NK-92 treated with Interleukin-12 subunit alpha and Interleukin-12 subunit beta, amount 100 ng/mL, for 24 hours (cell line): ENCODE measurements at places on chromosomes 2 and 18.

DNA sequence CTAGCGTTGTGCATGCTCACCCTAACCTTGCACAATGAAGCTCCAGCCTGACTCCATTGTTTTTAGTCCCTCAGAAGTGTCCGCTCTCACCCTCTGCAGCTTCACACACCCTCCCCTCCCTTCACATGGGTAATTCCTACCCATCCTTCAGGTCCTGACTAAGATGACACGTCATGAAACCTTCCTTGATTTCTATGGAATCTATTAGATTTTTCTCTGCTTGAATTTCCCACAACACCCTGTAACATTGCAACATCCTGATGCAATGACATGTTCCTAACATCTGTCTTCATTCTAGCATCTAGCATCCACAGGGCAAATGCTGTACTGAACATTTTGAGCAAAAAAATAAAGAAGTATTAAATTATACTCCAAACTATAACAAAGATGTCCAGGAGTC lies 77.0 kb upstream of the PID1 start:
- DNase-seq, result no peak

GRCh38 chr2:112155331-112156151 lies 17.4 kb downstream of the FBLN7 start:
- no peak for DNase-seq

DNA sequence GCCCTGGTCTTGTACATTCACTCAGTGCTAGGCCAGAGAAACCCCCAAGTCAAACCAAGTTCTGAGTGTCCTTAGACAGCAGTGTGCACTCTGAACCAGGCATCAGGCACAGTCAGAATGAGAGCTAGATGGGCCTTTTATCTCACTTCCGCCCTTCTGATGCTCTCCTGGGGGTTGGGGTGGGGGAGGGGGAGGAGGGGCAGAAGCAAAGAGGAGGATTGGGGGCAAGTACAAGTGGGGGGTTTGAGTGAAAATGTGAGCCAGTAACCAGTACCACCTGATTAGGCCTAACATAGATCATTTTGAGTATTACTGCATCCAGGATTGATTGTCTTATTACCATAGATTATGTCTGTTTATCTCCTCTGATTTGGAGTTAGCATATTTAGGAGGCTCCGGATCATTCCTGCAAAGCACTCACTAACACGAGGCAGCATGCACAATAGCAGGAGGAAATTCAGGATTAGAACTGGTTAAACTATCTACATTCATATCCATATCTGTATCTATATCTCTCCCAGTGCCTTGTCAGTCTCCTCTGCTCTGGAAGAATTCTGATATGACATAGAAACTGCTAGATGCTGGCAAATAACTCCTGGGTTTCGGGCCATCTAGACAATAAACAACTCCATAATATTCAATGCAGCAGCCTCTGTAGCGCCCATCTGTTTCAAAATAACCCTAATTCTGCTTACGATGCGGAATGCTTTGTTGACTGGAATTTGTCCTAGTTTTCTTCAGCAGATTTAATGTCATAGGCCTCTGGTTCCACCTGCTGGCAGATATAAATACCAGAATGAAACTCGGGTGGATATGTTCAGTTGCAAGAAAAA lies 149.1 kb downstream of the RHBDD1 start:
- no peak for DNase-seq

GRCh38 chr2:239793836-239794235 lies 231.3 kb downstream of the NDUFA10 start:
- DNase-seq, result no peak

DNA sequence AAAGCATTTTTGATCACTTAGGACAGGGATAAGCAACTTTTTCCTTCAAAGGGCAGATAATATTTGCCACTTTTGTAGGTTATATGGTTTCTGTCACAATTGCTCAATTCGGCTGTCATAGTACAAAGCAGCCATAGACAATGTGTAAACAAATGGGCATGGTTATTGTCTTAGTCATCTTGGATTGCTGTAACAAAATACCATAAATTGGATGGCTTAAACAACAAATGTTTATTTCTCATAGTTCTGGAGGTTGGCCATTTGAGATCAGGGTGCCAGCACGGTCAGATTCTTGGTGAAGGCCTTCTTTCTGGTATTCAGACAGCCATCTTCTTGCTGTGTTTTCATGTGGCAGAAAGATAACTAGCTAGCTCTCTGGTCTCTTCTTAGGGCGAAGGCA lies 91.2 kb downstream of the TAF4B start:
- DNase-seq, result no peak

DNA sequence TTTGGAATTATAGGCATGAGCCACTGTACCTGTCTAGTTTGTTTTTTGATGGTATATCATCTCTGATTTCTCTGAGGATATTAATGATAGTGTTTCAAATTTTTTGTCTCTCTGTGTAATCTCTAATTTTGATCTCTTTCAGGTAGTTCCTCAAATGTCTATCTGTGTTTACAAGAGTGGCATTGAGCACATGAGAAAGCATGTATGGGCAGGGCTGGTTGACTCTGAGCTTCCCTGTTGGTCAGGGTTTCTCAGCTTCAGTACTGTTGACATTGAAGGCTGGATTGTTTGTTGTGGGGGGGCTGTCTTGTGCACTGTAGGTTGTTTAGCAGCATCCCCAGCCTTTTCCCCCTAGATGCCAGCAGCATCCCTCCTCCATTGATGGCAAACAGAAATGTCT lies 79.9 kb downstream of the TMEM247 start:
- DNase-seq, result no peak

DNA sequence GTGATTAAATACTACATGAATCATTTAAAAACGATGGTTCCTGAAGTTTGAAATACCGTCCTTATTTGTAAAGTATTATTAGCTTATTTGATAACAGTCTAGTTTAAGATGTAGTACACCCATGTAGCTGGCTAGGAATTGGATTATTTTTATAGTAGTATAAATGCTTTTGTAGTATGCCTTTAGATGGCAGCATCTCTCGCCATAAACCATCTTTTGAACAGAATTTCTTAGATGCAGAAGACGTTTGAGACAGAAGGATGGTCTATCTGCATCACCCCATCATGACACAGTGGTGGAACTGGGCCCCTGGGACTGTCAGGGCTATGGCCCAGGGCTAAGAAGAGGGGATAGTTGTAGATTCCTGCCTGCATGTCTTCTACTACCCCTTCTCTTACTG lies 152.7 kb downstream of the WDSUB1 start:
- DNase-seq, result no peak

DNA sequence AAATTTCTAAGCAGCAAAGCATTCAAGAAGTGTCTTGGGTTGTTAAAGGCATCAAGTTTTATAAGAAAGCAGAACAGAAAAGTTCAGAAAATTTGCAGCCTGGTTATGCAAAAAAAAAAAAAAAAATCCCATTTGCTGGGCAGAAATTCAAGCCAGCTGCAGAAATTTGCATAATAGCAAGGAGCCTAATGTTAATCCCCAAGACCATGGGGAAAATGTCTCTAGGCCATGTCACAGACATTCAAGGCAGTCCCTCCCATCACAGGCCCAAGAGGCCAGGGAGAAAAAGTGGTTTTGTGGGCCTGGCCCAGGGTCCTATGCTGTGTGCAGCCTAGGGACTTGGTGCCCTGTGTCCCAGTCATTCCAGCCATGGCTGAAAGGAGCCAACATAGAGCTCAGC lies 269.0 kb upstream of the SLC39A10 start:
- DNase-seq, result no peak

DNA sequence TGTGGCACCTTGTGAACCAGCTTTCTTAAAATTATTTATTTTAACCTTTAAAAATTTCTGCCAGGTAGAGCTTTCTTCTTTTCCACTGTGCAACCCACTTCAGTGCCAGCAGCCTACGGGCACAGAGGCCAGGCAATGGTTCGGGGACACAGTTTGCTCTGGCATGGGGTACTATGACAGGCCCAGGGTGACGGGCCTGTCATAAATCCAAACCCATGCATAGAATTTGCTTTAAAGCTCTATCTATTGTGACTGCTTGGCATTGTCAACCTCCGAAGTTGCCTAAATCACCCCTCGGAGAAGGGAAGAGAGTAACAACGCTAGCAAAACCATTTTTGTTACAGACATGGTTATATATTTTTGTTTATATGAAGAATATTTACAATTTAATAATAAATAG lies 1.5 kb downstream of the ODC1 start:
- DNase-seq, result no peak

- DNase-seq, result no peak
Measured at GRCh38 chr2:42953216-42953615, 160.8 kb upstream of the HAAO start.

DNA sequence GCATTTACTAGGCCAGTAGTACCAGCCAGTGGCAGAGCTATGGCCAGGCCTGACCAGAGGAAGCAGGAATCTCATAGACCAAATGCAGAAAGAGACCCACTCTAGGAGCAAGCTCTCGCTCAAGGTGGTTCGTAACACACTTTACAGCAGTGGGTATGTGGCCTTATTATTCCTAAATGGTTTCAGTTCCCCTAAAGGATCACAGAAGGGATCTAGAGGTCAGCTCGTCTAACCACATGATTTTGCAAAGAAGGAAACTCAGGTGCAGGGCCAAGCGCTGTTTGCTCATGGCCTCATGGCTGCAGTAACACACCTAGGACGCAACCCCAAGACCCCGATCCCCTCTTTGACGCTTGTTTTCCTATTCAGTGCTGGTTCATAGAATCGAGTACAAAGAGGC lies 65.5 kb upstream of the ATG16L1 start:
- DNase-seq, result no peak

- no peak for DNase-seq
Measured at GRCh38 chr2:100818606-100819369, 1.2 kb upstream of the NPAS2 start.

- DNase-seq, result no peak
Measured at GRCh38 chr2:72927619-72928550, 10.6 kb downstream of the EMX1 start.

GRCh38 chr2:132750606-132751005 lies 80.6 kb upstream of the LYPD1 start:
- DNase-seq, result no peak

DNA sequence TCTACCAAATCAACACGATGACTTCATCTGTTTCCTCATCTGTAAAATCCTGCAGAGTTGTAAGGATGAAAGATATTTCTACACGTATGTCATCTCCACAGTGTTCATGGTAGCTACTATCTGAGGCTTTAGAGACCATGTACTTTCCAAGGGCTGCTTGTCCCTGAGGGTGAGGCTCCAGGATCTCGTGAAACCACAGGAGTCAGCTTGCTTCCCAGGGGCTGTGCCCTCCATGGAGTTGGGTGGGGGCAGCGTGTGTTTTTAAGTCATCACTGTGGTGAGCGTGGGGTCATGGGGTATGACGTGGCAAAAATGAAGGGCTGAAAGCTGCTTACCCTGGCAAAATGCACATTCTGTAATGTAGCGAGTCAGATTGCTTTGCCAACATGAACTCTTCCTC lies 81.6 kb downstream of the ASAP2 start:
- no peak for DNase-seq

GRCh38 chr2:8862230-8862629 lies 24.8 kb upstream of the KIDINS220 start:
- no peak for DNase-seq

DNA sequence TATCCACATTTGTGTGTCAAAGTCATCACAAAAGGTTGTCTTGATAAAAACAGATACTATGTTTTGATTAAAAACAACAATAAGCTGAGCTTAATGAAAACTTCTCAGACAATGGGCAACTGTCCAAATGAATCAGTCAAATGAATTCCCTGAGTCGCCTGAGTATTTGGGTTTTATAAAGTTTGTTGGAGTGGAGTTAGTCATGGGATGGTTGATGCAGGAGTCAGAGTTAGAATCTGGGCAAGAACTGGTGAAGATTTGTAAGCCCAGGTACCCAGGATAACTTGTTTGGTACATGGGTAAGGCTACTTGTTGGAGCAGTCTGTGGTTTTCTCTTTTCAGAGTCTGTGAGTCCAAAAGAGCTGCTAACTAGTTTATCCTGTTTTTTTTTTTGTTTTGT lies 34.4 kb upstream of the RAPGEF4 start:
- no peak for DNase-seq

DNA sequence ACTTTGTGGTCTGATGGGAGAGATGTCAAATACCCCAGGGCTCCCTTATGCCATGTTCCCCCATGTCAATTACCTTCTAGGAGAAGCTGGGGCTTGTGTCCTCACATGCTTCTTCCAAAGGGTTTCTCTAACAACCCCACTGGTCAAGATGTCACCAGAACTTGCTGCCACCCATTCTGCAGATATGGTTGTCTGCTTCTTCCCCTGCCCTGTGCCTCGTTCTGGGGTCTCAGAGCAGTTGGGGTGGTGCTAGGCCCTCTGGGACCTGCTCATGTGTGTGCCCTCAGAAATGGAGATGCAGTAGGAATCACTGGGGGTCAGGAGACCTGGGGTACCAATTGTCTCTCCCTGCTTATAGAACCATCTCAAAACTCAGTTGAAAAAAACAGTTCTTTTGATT lies 268.6 kb downstream of the MYCN start:
- DNase-seq, result no peak

GRCh38 chr2:28828382-28828781 lies 17.7 kb downstream of the SPDYA start:
- no peak for DNase-seq

- no peak for DNase-seq
Measured at GRCh38 chr2:241417626-241418025, 61.5 kb downstream of the FARP2 start.

DNA sequence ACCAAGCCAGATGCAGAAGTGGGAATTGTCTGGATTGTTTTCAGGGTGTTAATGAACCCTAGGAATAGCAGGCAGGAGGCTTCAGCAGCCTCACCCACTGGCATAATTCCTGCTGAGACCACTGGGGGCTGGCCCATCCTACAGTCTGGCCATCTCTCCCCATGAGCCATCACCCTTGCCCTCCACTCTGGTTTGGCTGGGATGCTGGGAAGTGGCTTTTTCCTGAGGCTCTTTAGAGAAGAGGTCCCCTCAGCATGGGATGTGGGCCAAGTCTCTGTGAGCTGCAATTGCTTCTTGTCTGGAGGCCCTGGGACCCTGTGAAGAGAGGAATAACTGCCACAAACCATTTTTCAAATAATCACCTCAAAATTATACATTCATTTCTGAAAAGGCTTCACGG lies 4.0 kb downstream of the TCF7L1 start:
- DNase-seq, result no peak

- no peak for DNase-seq
Measured at GRCh38 chr2:195117011-195117410, 540.0 kb upstream of the SLC39A10 start.

DNA sequence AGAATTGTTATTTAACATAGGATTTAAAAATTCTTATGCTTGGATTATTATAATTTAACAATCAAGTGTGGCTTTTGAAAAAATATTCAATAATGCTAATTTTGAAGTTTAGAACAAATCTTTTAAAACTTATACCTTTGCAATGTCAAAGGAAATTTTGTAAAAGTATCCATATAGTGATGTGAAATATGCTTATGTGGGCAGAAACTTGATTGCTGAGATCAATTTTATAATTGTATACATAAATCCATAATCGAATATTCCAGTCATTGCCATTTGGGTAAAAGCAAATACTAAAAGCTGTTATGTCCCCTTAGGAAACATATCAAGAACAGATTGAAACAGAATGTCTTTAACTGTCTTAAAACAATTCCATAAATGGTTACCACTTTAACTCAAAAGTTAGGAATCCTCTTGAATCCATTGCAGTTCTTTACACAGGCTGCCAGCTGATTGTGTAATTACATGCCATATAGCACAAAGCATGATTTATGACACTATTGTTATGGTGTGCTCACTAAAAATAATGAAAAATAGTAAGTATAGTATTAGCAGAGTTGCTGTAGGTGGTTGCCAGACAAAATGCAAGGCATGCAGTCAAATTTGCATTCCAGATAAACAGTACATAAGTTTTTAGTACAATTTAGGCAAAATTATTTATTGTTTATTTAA lies 24.2 kb downstream of the PLCL1 start:
- DNase-seq, result no peak
